ENCODE measurements at places on chromosomes 1 and 21.
A peak's percentile ranks its signal among the peaks of the same experiment; 100 is the strongest.

DNA sequence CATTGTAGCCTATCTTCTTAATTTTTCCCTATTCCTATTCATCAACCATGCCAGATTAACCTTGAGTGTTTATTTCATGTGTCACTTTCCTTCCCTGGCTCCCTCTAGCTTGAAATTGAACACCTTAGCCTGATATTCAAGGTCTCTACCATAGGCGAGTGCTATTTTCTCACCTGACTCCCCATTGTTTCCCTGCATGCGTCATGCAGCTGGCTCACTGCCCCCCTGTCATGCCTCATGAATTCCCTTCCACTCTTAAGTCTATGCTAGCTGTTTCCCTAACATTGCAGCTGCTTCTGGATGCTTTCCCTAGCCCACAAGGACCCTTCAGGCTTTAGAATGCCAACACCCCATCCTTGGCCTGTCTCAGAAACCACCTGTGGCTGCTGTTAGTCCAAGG, 56.7 kb upstream of the CD1D start:
- DNase-seq, result peak; percentile 66

GRCh38 chr1:11982010-11982392, 1.8 kb downstream of the MFN2 start:
- DNase-seq, result peak; percentile 24

- DNase-seq, result no peak
Observed at GRCh38 chr1:119632841-119633240, 15.2 kb downstream of the ZNF697 start.

DNA sequence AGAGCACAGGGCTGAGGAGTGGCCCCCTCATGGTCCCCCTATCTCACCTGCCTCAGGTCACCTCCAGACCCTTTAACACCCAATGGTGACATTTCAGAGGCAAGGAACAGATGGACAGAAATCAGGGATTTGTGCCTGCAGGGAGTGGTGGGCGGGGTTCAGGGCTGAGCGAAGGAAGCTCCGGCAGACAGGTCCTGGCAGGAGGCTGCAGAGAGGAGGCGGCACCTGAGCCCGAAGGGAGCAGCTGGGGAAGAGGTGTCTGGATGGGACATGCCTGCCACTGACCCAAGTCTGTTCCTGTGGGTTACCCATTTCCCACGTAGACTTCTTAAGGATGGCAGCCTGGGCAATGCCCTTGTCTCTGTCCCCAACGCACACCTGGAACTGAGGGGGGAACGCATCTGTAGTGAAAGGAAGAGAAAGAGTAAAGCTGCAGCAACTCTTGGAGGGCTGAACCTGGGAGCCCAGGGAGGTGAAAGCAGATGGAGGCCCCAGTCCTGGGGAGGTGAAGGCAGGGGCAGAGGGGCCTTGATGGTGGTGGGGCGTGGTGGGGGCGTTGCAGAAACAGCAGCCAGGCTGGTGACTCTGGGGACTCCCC, 61.6 kb upstream of the ADARB1 start:
- DNase-seq, result peak; percentile 40

DNA sequence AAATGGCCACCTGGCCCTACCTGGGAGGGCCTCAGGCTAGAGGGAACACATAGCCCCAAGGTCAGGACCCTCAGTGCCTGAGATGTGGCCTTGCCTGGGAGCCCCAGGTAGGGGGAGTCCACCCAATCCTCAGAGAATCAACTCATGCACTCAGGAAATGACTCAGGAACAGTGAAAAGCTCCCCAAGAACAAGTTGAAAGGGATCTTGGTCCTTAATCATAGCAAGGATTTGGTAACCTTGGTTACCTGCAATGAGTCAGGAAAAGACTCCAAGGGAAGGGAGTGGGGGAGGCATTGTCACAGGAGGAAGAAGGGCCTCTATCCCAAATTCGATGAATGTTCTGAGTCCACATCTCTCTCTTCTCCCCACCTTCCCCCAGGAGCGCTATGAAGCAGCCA, 17.0 kb downstream of the MAP7D1 start:
- no peak for DNase-seq

- DNase-seq, result no peak
Observed at GRCh38 chr1:151859891-151860293, 6.4 kb upstream of the THEM5 start.

DNA sequence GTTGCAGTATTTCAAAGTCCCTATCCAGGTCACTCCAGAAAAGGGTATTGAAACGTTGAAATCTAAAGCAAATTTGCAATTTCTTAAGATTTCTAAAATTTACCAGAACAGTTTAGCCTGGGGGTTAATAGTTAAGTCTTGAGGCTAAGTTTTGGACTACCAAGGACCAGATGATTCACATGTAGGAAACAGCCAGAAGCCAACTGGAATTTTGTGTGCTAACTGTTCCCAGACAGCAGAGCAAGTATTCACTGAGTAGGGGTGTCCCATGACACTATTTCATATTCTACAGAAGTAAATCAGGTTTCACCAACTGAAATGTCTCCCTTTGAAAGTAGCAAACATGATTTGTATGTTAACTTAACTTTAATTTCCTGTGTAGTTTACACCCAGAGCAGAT, 11.5 kb upstream of the C1orf105 start:
- no peak for DNase-seq

- DNase-seq, result no peak
Observed at GRCh38 chr1:234942012-234942332, 186.7 kb downstream of the TOMM20 start.

DNA sequence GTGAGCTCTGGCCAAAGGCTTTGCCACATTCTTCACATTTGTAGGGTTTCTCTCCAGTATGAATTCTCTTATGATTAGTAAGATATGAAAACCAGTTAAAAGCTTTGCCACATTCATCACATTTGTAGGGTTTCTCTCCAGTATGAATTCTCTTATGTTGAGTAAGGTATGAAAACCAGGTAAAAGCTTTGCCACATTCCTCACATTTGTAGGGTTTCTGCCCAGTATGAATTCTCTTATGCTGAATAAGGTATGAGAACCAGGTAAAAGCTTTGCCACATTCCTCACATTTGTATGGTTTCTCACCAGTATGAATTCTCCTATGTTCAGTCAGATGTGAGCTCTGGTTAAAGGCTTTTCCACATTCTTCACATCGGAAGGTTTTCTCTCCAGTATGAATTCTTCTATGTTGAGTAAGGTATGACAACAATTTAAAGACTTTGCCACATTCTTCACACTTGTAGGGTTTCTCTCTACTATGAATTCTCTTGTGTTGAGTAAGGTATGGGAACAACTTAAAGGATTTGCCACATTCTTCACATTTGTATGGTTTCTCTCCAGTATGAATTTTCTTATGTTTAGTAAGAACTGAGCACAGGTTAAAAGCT, 20.7 kb downstream of the ZNF695 start:
- DNase-seq, result no peak

GRCh38 chr1:235207209-235207565, 46.1 kb upstream of the RBM34 start:
- no peak for DNase-seq

GRCh38 chr1:162136760-162137159, 67.3 kb downstream of the NOS1AP start:
- peak; percentile 38 for DNase-seq

DNA sequence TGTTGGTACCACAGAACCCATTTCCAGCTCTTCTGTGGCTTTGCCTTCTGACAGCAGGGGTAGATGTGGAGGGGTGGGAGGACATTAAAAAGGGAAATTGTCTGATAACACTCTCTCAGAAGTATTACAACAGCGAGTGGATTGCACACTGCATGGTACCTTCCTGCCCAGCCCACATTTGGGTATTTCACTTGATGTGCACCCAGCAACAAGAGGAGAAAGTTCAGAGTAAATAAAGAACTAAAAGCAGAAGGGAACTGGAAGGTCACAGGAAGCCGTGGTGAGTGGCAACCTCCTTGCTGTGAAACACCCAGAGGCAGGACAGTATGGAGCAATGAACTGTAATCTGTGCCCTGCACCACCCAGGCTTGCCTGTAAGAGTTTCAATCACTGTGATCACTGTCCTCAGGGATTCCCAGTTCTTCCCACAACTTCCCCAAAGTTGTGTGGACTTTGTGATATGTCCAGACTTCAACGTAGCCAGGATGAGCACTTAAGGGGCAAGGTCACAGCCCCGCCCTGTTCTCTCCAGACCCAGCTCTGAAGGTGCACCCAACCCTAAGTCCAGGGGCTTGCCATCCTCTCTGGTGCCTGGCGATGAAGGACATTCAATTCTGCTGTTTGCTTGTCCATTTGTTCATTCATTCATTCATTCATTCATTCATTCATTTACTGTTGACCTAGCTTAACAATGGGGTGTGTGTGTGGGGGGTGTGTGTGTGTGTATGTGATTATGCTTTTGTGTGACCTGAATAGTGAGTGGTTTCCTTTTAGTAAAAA, 18.7 kb upstream of the F5 start:
- no peak for DNase-seq

- DNase-seq, result no peak
Observed at GRCh38 chr1:210335001-210335400, 6.3 kb downstream of the HHAT start.

GRCh38 chr21:24423546-24423945, 1183.7 kb downstream of the MRPL39 start:
- DNase-seq, result no peak

- DNase-seq, result no peak
Observed at GRCh38 chr1:225857256-225857655, 24.9 kb downstream of the TMEM63A start.

- DNase-seq, result no peak
Observed at GRCh38 chr1:185823467-185823866, 89.3 kb downstream of the HMCN1 start.

DNA sequence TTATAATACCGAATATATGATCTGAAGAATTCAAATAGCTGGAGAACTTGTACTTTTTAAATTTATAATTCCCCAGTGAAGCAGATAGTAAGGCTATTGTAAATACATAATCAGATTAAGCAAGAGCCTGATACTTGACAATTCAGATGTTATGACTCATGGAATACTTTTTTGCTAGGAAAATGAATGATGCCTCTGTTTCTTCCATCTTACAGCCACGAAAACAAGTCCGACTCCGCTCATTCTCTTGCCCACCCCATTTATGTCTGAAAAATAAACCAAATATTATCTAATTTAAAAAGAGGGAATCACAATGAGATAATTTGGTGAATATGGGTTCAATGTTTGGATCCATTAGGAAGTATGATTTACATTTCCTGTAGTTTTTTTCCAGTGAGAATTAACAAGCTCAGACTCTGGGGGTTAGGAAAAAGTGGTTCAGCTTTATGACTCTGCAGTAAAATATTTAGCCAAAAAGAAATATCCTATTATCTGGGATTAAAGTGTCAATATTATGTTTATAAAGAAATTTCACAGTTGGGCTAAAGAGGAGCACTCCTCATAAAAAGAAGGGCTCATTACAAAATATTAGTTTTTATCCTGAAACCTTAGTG, 50.4 kb upstream of the DAB1 start:
- no peak for DNase-seq

GRCh38 chr1:209595599-209596285, 12.2 kb downstream of the CAMK1G start:
- DNase-seq, result no peak

- DNase-seq, result no peak
Observed at GRCh38 chr1:63671514-63671913, 78.3 kb downstream of the PGM1 start.

GRCh38 chr1:205074513-205074912, 9.7 kb downstream of the TMEM81 start:
- DNase-seq, result no peak

- no peak for DNase-seq
Observed at GRCh38 chr1:3518256-3518655, 63.8 kb downstream of the ARHGEF16 start.

DNA sequence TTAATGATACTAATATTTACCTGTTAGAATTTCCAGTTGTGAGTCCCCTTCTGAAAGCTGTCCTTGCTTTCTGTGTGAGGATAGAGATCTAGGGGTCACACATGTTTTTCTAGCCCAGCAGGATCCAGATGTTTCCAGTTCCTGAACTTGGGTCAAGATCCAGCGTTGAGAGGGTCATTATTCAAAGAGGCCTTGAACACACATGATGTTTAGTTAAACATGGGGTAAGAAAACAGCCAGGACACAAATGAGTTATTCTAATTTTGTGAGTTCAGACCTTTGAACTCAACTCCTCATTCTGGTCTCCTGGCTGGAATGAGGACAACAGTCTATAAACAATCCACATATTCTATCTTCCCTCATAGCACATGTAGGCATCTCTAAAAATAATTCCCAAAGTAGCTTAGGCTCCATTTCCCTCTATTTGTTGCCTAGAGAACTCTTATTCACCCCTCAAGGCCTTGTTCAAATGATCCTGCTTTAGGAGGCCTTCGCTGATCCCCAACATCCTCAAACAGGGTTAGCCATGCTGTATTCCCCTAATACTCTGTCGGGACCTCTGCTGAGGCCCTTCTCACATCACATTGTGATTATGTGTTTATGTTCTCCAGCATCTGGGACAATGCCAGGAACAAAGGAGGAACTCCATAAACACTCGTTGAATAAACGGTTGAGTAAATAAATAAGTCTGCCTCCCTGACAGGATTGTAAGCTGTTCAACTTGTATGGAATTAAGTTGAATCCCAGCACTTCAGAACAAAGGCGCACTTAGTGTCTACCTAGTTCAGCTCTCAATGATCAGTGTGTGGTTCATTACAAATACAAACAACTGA, 15.0 kb upstream of the KCNN3 start:
- DNase-seq, result no peak

GRCh38 chr1:223225061-223225460, 82.0 kb upstream of the TLR5 start:
- DNase-seq, result no peak

DNA sequence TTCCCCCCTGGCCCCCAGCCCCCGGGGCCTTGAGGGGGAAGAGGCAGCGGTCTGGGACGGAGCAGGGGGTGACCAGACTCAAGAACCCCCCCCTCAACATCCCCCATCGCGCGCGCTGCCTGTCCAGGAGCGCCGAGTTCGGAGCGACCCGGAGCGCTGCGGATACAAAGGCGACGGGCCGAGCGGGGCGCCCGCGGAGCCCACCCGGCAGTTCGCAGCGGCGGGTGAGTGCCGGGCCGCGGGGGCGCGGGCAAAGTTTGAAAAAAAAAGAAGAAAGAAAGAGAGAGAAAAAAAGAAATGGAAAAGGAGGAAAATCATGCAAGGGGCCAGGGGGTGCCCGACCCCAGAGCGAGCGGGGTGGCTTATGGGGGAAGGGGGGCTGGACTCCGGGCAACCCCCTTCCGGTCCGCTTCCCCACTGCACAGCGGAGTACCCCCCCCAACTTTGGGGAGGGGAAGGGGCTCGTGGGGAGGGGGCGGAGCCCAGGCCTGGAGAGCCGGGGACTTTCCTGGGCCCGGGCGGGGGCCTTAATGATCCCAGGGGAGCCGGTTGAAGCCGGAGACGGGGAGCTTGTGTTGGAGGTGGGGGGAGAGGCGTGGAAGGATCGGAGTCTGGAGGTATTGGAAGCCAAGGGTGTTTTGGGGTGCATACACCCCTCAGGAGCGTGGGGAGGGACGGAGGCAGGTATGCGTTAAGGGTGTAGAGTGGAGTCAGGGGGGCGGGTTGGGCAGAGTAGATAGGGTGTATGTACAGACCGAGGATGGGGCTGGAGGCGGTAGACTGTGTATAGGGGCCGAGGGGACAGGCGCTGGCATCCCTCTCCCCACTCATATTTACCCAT, 502 bp downstream of the VANGL2 start:
- no peak for DNase-seq

GRCh38 chr1:91778964-91779363, 107.0 kb downstream of the TGFBR3 start:
- DNase-seq, result no peak

- no peak for DNase-seq
Observed at GRCh38 chr1:189424746-189425331, 1052.8 kb downstream of the BRINP3 start.

GRCh38 chr1:2290595-2291510, 62.7 kb downstream of the SKI start:
- DNase-seq, result no peak
